Right cardiac atrium (tissue), 5 donors: ENCODE measurements at places on chromosomes 12 and 14. TPM values are rescaled to one million over a fixed set of nuclear protein-coding genes. Genes with fewer than 3 reads are reported as not detected.
A peak's percentile ranks its signal among the peaks of the same experiment; 100 is the strongest.

- peak; percentile 52 for DNase-seq
Measured at GRCh38 chr12:57205931-57206330, 10.7 kb upstream of the NXPH4 start.

DNA sequence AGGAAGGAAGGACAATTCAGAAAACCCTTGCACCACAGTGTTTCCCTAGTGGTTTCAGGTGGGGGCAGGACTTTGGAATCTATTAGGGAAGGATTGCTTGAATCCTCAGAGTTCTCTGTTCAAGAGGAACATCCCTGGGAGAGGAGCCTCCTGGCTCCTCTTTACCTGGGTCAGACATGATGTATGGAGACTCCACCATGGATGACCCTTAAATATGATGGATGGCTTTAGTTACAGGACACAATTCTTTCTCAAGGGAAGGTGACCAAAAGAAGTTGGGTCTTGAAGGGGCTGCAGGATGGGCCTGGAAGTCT is 396.6 kb downstream of the NRXN3 start:
- no peak for DNase-seq

DNA sequence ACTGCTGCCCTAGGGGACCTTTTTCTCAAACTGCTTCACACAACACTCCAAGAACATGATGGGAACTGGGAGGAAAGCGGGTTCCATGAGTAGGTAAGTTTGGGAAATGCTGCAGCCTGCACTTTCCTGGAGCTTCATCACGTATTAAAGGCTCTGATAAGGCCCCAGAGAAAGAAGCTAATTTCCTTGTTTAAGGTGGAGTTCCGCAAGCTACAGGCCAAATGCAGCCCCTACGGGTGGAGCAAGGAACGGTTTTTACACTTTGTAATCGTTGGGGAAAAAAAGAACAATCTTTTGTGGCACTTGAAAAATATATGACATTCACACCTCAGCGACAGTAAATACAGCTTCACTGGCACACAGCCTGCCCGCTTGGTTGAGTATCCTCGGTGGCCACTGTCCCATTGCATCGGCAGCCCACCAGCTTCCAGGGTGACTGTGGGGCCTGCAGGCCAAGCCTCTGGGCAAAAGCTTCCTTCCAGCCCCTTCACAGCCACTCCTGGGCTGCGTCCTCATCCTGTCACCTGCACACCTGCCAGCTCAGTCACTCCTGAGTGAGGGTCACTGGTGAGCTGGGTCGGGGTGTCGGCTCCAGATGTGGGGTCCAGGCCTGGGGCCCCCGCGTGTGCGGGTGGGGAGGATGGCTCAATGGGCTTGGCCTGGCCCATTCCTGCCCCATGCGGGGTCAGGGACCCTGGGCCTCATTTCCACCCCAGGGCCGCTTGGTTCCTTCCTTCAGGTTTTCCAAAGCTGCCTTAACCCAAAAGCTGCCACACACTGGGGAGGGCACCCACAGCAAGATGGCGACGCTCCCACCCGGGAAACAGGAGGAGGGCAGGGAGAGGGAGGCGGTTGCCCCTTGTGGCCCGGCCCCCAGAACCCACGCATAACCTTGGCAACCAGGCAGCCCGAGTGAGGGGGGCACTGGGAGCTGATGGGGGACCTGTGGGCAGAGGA is 2.4 kb downstream of the AMN start:
- peak; percentile 35 for DNase-seq

ZDHHC22 gene
- not detected for total RNA-seq

GYS2 gene
- total RNA-seq = not detected

GRCh38 chr12:84134797-84135366 is 777.7 kb downstream of the SLC6A15 start:
- DNase-seq = no peak

DNA sequence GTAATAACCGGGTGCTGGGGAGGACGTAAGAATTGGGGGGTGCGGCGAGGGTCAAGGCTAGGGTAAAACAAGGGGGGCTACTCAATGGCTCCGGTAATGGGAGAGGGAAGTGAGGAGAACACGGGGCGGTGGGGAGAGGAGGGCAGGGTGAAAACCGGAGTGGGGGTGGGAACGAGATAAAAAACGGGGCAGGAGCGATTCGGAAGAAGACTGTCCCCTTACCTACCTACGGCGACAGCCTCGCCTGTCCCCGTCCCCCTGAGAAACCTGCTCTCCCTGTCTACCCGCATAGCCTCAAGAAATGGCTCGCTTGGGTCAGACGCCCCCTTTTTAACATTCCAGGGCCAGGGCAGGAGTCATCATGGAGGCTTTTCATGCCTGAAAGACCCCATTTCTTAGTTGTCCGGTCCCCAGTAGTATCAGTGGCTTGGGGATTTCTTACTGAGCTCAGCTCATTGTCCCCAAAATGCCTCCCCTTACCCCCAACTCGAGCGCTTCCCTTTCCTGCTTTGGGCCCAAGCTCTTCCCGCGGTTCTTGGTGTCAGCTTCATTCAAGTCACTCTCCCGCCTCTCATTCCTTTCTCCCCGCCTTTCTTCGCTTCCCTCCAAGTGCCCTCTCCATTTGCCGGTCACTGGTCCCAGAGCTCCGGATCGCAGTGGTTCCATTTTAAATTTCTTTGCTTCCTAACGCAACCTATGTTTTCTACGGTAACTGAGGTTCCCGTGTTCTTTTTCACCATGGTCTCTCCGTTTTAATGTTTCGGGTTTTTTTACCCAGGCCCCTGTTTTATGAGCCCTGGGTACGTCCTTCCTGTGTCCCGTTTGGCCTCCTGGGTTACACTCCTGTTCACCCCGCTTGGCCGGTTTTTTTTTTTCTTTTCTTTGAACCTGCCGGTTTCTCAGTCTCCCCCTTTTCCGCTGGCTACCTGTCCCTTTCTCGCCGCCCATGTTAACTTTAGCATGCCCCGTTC is 1.2 kb upstream of the WSB2 start:
- peak; percentile 71 for DNase-seq

DNA sequence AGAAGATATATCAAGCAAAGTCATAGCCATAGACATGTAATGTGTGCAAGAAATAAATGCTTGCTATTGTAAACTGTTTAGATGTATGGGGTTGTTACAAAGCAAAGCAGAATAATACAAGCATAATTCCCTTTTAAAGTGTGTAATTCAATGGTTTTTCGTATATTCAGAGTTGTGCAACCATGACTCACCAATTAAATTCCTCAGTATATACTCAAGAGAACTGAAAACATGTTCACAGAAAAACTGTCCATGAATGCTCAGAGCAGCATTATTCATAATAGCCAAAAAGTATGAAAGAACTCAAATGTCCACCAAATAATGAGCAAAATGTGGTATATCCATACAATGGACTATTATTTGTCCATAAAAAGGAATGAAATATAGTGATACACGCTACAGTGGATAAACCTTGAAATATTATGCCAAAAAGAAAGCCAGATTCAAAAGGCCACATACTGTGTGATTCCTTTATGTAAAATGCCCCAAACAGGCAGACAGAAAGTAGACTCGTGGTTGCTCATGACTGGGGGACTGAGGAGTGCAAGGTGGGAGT is 9.3 kb downstream of the GXYLT1 start:
- no peak for DNase-seq

GRCh38 chr12:54388237-54389133 is 4.0 kb upstream of the ZNF385A start:
- DNase-seq = peak; percentile 12

DNA sequence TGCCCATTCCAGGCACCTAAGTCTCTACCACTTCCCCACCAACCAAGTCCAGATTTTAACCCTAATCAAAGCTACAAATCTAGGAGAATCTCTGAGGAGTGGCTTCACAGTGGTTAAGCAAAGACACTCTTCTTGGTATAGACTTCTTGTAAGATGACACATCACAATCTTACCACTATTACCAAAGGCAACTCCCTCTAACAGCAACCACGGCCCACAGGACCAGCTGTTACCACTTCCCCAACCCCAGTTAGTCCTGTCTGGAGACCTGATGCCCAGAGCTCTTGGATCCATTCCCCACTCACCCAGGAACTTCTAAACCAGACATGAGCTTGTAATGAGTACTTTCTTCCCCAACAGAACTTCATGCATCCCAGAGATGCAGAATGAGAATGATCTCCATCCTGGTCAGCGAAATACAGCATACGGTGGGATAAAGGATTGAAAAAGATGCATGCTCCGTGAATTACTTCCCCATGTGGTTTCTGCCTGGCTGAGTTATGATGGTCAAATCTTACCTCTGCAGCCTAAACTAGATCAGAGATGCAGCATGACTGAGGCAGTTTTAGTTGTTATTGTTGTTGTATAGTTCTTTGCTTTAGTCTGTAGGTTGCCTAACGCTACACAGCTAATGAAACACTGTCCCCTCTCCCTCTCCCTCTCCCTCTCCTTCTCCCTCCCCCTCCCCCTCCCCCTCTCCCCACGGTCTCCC is 87.7 kb upstream of the FOXN3 start:
- no peak for DNase-seq

C12orf54 gene
- total RNA-seq = not detected

ADAM20 gene
- total RNA-seq = 0.50 TPM

DNA sequence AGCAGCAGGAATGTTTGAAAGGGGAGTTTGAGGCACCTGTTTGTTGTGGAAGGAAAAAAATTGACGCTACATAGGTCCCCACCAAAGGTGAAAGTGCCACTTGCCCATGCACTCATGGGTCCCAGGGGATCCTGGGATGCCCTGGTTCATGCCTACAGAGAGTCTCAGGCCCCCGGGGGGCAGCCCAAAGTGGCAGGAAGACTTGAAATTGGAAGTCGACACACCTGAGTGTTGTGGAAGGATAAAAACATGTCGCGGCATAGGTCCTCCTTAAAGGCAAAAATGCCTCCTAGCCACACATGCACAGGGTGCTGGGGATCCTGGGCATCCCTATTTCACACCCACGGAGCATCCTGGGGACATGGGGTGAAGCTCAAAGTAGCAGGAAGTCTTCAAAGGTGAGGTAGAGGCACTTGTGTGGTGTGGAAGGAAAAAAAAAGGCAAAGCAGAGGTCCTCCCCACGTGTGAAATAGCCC is 576.1 kb downstream of the ALG10 start:
- no peak for DNase-seq

DNA sequence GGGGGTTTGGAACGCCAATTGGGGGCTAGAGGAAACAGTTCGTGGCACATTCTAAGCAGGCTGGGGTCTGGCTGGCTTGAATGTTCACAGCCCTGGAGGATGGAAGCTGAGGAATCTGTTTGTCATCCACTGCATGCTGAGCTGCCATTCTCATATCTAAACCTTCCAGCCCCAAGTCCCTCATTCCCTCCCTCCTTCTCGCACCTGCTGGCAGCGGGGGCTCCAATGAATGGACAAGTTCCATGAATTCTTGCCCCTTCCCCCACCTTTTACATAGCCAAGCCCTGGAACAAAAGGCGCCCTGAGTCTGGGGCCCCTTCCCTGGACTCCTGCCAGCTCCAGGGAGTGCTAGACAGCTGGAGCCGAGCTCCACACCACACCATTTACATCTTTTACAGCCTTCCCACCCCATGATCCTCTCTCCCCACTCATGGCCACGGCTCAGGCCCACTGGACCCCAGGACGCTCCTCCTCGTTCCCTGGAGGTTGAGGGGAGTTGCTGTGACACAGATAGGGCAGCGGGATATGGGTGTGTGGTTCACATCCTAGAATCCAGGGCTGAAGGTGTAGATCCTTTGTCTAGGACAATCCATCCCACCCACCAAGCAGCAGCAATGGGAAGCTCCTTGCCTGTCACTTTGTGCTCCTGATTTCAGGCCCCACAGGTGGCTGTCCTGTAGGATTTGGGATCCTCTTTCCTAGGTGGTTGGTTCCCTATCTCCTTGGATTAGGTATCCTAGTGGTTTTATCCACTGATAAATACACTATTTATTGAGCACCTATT is 21.7 kb upstream of the VRTN start:
- DNase-seq = no peak

DNA sequence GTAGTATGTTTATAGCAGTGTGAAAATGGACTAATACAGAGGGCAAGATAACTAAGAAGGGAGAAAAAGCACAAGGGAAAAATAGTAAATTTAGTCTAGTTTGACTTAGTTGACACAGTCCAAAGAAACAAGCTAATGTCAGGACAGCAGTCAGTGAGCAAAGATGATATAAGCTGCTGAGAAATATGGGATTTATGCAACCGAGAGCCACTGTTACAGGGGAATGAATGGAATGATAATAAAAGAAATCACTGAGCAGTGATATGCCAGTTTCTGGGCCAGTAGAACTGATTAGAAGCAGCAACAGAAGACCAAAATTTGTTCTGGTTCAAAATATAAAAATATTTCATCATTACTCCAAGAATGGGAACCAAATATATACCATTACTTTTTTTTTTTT is 60.1 kb downstream of the R3HDM2 start:
- DNase-seq = no peak

GRCh38 chr14:56989359-56989758 is 179.1 kb upstream of the OTX2 start:
- no peak for DNase-seq

LRTM2 gene
- total RNA-seq = not detected

DNA sequence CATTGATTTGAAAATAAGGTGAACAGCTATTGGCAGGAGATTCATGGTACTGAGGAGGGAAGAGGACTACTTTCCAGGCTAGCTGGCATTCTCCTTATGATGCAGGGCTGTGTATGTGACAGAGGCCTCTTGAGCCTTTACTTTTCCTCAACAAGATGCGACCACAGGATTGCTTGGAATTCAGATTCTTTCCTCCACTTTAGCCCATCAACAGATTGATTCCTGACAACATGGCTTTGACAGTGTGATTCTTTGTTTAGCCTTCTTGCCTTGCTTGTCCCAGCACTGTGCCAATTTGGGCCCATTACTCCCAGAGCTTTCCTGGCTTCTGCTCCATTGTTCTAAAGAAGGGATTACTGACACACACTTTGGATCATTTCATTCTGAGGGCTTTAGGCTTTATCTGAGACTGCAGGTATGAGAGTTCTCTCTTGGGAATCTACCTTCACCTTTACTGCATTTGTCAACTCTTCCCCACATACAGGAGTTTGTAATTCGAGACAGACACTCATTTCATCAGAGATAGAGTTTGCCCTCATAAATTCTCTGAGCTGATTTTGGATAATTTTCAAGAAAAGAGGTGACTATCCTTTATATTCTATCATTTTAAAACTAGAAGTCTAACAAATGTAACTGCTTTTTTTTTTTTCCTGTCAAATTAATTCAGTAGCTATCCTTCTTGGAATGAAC is 206.4 kb upstream of the GZMB start:
- DNase-seq = no peak

RNF212B gene
- not detected for total RNA-seq

GRCh38 chr12:128594521-128594920 is 229.2 kb downstream of the SLC15A4 start:
- no peak for DNase-seq

DNA sequence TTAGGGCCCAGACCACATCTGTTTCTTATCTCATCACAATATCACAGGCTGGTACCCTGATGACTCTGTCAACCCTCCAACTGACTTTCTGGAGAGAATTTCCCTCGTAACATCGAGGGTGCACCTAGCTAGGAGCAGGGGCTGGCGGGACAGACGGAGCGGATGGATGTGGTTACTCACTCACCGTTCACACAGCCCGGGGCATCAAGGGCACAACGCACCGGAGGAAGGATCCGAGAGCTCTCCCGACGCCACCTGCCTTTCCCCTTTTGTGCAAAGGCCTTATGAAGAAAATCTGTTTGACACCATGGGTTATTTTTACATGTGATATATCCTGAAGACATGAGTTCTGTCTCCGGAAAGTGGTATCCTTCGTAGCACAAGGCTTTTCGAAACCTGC is 31.4 kb downstream of the SLC15A4 start:
- no peak for DNase-seq
